ENCODE measurements at places on chromosomes 16 and 17. TPM values are rescaled to one million over a fixed set of nuclear protein-coding genes. Genes with fewer than 3 reads are reported as not detected.
A peak's percentile ranks its signal among the peaks of the same experiment; 100 is the strongest.

GRCh38 chr17:64156670-64157069 lies 26.7 kb upstream of the ERN1 start:
- no peak for DNase-seq

GRCh38 chr16:29012913-29013553 lies 28.2 kb downstream of the LAT start:
- DNase-seq, result no peak

DNA sequence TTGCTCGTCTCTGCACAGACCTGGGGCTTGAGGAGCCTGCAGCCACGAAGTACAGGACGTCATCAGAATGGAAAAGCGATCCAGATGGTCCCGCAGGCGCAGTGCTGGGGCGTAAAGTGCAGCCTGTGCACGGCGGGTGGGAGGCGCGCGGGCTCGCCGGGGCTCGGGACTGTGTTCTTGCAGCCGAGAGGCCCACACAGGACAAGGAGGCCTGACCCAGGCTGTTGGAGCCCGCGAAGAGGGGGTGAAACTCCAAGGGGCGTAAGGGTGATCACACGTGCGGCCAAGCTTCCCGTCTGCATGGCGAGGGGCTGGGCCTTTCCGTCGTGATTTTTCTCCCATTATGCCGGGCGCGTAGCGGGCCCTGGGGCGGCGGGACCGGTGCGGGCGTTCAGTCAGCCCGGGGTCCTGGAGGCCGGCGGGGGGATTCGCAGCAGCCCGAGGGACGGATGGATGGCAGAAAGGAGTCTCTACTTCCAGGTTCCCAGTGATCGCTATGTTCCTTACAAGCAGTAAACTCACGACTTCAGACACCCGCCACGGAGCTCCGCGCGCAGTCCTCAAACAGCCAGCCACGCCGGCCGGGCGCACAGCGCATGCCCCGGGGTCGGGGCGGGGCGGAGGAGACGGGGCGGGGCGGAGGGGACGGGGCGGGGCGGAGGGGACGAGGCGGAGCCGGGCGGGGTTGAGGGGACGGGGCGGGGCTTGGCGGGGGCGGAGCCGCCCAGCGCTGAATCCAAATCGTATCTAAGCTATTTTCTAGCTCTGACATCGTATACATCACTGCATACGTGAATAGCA lies 141.0 kb upstream of the KCNJ18 start:
- peak; percentile 89 for DNase-seq

- no peak for DNase-seq
These were observed 191.4 kb upstream of the SDK2 start for GRCh38 chr17:73835605-73836004.

GRCh38 chr17:13643180-13643579 lies 41.5 kb upstream of the HS3ST3A1 start:
- no peak for DNase-seq

DNA sequence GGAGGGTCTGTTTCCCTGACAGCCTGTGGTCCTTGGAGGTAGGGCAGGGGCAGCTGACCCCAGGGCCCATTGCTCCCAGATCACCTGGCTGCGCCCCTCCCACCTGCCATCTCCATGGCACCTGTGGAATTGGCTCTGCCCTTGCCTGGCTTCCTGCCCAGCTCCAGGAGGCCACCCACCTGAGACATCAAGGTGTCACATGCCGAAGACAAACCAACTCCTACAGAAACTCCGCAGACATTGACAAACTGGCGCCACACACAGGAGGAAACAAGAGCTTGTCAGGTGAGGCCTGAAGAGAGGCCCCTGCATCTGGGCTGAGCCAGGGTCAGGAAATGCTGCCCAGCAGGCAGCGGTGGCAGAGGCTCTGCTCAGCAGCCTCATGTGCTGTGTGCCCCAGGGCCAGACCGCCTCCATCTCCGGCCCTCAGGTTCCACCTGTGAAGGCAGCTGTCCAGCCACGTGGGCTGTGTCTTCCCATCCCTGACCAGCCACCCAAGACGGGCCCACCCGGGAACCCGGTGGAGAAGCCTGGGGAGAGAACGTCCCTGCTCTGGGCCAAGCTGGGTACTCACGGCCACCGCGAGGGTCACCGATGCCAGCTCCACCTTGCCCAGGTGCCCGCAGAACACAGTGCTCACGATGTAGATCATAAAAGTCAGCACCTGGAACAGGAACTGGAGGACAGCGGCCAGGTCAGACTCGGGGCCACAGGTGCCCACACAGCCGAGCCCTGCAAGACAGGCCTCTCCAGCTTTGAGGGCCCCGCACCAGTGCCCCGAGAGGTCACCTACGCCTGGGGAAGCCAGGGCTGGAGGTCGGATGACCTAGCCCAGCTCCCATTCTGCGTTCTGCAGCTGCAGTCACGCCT lies 1.6 kb downstream of the SLC47A2 start:
- DNase-seq, result no peak

DNA sequence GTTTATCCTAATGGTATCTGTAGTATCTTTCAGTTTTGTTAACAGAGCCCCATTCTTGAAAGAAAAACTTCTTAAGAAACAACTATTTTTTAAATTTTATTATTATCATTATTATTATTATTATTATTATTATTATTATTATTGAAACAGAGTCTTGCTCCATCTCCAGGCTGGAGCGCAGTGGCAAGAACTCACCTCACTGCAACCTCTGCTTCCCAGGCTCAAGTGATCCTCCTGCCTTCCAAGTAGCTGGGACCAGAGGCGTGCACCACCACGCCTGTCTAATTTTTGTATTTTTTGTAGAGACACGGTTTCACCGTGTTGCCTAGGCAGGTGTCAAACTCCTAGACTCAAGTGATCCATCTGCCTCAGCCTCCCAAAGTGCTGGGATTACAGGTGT lies 23.4 kb downstream of the SUPT6H start:
- no peak for DNase-seq

DNA sequence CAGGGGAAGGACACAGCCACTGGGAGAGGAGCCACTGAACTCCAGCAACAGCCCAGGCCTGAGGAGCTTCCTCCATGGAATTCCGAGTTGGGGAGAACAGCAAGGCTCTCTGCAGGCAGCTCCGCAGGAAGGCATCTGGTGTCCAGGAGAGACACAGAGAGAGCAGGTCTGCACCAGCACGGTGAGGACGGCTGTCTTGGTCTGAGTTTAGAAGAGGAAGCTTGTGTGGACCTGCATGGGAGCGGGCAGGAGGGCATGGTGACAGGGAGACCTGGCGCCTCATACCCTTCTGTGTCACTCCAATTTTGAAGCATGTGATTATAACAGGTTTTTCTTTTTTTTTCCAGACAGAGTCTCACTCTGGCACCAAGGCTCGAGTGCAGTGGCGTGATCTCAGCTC lies 6.4 kb downstream of the SLC38A10 start:
- no peak for DNase-seq

The SOST gene
- not detected for total RNA-seq

The LPCAT2 gene
- total RNA-seq, result 9.1 TPM

The MYO15A gene
- 1.3 TPM for total RNA-seq

The CDH8 gene
- total RNA-seq, result not detected

The PRAC2 gene
- not detected for total RNA-seq

The KCNJ18 gene
- not detected for total RNA-seq

The PCYT2 gene
- total RNA-seq, result 25.1 TPM

The SLC2A4 gene
- total RNA-seq, result 10.5 TPM

The CKLF gene
- 33.5 TPM for total RNA-seq
